ENCODE measurements at places on chromosomes 7 and 10. TPM values are rescaled to one million over a fixed set of nuclear protein-coding genes. Genes with fewer than 3 reads are reported as not detected.

CLRN3 gene
- not detected for total RNA-seq

AOAH gene
- total RNA-seq, result 17.7 TPM

SYT15B gene
- total RNA-seq, result 0.23 TPM

PIK3CG gene
- total RNA-seq, result 55.6 TPM

ACHE gene
- total RNA-seq, result not detected

GRID2IP gene
- total RNA-seq, result not detected

SEC31B gene
- total RNA-seq, result 172 TPM

GRCh38 chr10:50629495-50630122 lies 5.9 kb upstream of the SGMS1 start:
- no peak for DNase-seq

DNA sequence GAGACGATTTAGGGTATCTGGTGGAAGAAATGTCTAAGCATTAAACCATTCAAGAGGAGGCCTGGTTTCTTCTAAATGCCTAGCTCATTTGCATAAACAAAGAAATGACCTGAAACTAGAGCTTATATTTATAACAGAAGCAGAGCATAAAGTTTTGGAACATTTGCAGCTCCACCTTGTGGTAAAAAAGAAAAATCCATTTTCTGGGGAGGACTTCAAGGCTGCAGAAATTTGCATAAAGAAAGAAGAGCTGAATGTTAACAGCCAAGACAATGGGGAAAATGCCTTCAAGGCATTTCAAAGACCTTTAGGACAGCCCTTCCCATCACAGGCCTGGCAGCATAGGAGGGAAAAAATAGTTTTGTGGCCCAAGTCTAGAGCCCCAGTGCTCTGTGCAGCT lies 362.0 kb downstream of the ZNF248 start:
- no peak for DNase-seq

DNA sequence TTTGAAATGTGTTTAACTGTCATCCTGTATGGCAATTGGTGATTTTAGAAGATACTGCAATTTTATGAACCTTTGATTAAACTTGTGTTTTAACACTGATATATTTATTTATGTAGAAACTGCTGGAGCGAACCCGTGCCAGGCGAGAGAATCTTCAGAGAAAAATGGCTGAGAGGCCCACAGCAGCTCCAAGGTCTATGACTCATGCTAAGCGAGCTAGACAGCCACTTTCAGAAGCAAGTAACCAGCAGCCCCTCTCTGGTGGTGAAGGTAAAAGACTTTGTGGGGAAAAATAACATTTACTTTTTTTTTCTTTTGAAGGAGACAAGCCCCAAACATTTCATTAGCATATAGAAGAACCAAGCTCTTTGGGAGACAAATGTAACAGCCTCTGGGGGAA lies 6.5 kb downstream of the ANLN start:
- DNase-seq, result no peak

- no peak for DNase-seq
These were observed 7.0 kb upstream of the FFAR4 start for GRCh38 chr10:93559490-93559889.

DNA sequence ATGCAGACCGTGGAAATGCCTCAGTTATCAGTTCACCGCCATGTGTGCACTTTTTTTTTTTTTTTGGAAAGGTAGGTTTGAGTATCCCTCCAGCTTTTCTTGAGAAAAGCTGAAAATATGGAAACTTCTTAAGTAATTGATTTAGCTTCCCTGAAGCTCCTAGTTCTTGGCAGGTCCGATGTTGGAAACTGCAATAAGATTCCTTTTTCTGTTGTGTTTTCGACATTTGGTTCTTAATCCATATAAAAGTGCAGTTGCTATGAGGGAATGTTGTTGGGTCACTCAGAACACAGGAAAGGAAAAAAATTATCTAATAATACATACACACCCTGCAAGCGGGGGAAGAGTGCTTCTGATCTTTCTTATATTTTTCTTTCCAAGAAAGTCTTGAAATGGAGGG lies 665.2 kb downstream of the INHBA start:
- no peak for DNase-seq

GRCh38 chr10:132626761-132627665 lies 89.4 kb downstream of the INPP5A start:
- DNase-seq, result no peak

DNA sequence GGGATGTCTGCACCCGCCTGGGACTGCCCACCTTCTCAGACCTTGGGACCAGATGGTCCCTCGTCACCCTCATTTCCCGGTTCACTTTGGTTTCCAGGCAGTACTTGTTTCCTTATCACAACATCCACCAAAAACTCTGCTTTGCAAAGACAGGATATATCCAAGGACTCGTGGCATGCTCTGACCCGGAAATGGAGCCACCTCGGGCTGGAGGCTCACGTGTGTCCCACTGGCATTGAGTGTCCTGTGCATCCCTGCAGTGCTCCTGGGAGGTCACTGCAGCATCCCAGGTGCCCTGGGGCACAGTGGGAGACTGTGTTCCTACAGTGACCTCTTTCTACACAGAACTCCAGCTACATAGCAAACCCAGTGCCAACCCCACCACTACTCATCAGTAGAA lies 611.9 kb upstream of the FOXK1 start:
- DNase-seq, result no peak

DNA sequence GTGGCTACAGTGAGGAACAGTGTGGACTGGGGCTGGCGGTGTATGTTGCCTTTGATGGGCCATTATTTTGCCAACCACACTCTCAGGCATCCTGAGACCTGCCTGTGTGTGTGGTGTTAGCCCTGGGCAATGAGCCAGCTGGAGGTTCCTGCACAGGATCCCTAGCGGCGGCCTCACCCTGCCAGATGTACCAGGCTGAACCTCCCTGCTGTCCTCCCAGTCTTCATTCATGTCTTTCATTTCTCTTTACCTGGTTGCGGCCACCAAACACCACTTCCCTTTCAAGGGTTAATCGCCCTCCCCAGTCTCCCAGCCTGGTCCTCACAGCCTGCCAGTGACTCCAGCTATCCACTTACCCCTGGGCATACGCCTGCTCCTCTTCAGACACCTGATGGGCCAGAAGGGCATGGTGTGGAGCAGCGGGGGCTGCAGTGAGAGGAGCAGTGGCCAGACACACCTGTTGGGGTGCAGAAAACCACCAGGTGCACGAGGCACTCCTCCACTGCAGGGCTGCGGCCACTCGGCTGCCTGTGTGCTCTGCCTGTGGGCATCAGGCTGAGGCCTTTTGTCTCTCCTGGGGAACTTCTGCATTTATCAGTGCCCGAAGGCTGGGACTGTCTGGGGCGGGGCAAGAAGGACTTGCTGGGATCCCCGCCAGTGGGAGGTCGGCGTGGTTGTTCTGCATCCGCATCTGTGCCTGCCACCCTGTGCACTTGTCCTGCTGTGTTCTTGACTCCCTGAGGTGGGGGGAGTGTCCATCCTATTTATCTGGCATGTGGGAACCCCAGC lies 111.6 kb downstream of the ARHGAP22 start:
- DNase-seq, result no peak

GRCh38 chr7:53281312-53281711 lies 245.9 kb downstream of the POM121L12 start:
- DNase-seq, result no peak

DNA sequence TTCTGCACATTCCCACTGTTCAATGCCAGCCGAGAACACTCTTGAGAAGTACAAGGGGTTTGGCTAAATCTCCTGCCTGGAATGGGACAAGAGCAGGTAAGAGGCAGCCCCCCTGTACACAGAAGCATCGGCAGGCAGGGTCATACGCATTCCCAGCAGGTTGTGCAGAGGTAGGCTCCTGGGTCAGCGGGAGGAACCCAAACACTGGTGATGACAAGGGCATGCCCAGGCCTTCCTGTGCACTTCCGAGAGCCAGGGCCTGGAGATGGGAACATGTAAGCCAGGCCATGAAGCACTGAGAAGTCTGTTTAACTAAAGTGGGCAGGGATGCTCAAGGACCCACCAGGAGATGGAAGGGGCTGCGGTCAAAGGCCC lies 130.3 kb upstream of the CHST15 start:
- no peak for DNase-seq

DNA sequence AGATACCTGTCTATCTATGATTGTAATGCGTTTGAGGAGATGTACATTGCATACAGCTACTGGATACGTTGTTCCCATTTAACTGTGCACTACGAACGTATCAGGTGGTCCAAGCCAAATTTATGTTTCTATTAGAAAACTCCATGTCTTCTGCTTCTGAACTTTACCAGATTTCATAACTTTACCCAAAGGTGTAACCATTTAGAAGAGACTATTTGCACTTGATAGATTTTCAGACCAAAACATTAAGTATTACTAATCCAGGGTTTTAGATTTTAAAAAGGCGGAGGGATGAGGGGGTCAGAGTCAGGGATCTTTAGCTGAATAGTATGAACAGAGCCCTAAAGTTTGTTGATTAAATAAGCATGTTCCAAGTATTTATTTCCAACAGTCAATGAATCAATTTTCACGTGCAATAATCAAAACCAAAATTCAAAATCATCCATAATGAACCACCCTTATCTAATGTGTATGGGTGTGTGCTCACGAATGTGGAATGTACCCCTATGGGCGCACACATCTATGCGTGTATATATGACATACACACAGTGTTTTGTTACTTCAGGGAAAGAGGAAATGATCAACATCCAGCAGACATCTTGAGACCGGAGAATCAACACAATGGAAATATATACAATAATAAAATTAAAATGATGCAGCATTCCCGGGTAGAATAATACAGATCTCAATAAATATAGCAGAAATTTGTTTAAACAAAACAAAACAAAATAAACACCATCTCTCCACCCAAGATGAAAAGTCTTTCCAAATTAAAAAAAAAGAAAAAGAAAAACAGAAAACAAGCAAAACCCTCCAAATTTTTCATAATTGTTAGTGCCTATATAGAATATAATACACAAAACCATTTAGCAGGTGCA lies 3.4 kb downstream of the FEZF1 start:
- no peak for DNase-seq

DNA sequence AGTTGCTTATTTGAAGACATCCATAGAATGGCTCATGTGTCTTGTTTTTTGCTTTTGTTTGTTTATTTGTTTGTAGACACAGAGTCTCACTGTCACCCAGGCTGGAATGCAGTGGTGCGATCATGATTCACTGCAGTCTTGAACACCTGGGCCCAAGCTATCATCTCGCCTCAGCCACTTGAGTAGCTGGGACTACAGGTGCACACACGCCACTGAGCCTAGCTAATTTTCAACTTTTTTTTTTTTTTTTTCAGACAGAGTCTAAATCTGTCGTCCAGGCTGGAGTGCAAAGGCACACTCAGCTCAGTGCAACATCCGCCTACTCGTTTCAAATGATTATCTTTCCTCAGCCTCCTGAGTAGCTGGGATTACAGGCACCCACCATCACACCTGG lies 83.3 kb upstream of the KLF6 start:
- no peak for DNase-seq

DNA sequence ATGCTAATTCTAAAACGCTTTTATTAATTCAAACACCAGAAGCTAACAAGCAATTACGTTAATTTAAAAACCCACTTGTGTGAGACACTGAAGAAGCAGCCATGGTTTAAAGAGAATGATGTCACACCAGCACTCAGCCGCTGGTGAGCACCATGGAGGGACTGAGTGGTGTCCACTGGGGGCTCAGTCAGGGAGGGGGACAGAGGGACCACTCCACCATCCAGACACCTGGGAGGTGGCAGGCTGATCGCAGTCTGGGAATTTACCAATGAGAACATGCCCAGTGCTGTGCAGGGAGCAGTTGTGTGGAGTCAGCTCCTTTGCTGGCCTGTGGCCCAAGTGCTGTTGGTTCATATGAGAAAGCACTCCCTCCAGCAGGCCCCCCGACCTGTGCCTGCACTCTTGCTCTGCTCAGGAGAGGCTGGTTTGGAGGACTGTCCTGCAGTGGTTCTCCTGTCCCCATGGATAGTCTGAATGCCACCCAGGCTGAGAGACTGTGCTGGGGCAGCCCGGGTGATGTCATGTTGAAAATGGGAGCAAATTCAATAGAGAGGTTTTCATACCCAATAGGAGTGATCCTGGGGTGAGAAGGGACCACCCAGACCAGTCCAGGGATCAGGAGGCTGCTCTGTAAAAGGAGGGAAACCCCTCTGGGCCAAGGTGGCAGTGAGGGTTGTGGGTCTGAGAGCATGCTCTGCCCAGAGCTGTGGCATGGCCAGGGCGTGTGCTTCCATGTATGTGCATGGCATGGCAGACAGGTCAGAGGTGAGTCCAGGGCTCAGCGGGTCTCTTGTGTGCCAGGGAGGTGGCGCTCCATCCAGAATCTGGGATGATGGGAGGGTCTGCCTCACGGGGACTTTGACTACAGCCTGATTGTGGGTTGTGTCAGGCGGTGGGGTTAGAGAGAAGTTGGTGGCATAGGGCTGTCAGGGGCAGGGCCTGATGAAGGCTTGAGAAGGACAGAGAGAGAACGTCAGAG lies 12.7 kb downstream of the ADCY1 start:
- no peak for DNase-seq

- DNase-seq, result peak; percentile 71
These were observed 5.3 kb downstream of the NEUROG3 start for GRCh38 chr10:69567920-69568319.

DNA sequence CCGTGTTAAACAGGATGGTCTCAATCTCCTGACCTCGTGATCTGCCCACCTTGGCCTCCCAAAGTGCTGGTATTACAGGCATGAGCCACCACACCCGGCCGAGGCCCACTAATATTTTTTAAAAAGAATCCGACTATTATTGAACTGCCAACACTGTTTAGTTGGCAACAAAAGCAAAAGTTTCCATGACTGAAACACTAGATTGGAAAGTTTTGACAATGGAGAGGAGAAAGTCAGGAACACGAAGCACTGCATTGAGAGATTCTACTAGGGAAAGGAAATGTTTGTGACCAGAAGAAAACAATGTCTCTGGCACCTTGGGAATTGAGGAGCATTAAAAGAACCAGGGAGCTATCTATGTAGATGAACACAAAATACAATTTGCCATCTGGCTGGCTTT lies 13.7 kb upstream of the PPP1R9A start:
- no peak for DNase-seq

DNA sequence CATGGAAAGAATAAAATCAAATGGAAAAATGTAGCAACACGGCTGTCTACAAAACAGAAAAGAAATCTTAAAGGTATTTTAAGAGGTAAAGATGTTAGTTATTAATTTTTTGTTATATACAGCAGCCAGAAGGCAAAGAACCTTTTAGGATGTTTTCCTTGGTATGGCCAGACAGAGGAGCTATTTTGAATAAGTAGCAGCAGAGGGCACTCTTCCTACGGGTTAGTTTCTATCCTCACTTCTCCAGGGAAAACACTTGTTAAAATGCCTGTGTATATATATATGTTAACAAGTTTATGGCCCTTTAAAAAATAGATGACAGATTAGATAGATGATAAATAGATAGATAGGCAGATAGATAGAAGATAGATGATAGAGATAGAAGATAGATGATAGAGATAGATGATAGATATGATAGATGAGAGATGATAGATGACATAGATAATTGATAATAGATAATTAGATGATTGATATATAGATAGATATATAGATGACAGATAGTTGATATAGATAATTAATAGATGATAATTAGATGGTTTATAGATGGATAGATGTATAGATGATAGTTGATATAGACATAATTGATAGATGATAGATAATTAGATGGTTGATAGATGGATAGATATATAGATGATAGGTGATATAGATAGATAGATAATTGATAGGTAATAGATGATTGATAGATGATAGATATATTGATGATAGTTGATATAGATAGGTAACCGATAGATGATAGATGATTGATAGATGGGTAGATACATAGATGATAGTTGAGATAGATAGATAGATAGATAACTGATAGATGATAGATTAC lies 57.8 kb upstream of the WIPF3 start:
- no peak for DNase-seq

- no peak for DNase-seq
These were observed 35.9 kb upstream of the CYP2C9 start for GRCh38 chr10:94902570-94902969.

GRCh38 chr7:92276460-92276864 lies 30.7 kb downstream of the ANKIB1 start:
- DNase-seq, result no peak

GRCh38 chr7:79734181-79734580 lies 280.7 kb upstream of the MAGI2 start:
- no peak for DNase-seq

All from activated CD8-positive, alpha-beta T cell treated with anti-CD3 and anti-CD28 coated beads, Interleukin-2, amount 10 ng/mL, durations not matched to agents 7 days and 5 days (primary cell).